Thyroid gland (tissue), 4 donors: ENCODE measurements at places on chromosomes 11 and 22.

GRCh38 chr11:20443596-20443995 is 56.1 kb downstream of the PRMT3 start:
- no peak for DNase-seq
- H3K27me3 ChIP-seq = no peaks in the 10 kb centered on the region
- H3K4me1 ChIP-seq = no peaks in the 10 kb centered on the region
- no peaks in the 10 kb centered on the region for H3K36me3 ChIP-seq

DNA sequence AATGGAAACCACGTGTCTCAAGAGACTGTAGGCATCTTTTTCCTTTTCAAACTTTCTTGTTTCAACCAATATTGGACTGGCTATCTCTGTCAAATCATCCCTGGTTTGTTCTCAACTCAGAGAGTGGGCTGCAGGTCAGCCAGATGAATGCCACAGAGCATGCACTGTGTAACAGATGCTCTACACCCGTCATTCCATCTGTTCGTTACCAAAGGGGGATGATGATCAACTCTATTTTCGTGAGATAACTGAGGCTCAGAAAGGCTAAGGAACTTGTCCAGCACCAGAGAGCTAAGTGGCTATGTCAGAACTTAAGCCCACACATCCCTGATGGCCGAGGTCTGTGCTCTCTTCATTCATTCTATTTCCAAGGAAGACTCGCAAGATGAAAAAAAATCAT is 42.1 kb downstream of the SLC1A2 start:
- no peak overlapping the region for H3K4me3 ChIP-seq
- no peak for DNase-seq
- peaks cover 5% of the 10 kb centered on the region for H3K4me1 ChIP-seq
- H3K27ac ChIP-seq = no peak overlapping the region

DNA sequence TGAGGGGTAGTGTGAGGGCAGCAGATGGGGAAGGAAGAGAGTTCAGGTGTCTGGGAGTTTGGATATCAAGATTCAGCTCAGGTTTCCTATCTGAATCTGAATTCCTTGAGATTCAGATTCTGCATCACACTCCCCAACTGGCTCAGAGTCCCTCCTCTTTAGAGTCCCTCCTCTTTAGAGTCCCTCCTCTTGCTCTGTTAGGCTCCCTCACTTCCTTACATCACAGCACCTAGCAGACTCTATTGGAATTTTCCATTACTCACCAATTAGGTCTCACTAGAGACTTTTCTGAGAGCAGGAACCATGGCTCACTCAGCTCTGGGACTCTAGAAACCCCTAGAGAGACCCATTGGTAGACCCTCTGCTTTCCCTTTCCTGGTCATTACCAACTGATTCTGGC is 303.4 kb upstream of the SYN3 start:
- DNase-seq = no peak
- H3K4me1 ChIP-seq = no peaks in the 10 kb centered on the region
- H3K27me3 ChIP-seq = no peaks in the 10 kb centered on the region
- no peak overlapping the region for H3K27ac ChIP-seq
- H3K4me3 ChIP-seq = no peak overlapping the region

DNA sequence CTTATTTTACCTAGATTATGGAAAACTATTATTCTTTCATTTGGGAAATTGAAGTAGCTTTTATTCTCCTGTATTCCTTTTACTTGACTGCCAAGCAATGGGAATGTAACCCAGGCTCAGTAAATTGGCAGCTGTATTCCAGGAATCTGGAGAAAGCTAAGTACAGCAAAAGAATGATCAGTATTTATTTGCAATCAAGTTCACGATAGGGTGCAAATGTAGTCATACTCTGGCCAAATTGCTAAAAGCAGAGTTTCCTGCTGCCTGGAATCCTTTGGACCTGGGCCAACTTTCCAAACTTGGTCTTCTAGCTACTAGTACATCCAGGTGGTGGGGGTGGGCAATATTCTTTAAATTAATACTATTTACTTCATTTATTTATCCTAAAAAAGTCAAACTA is 286.0 kb upstream of the CTSC start:
- no peak overlapping the region for H3K27ac ChIP-seq
- no peaks in the 10 kb centered on the region for H3K36me3 ChIP-seq
- DNase-seq = no peak
- H3K4me1 ChIP-seq = no peaks in the 10 kb centered on the region
- no peak overlapping the region for H3K4me3 ChIP-seq
- H3K27me3 ChIP-seq = no peaks in the 10 kb centered on the region
